Stimulated activated CD8-positive, alpha-beta memory T cell treated with anti-CD3 and anti-CD28 coated beads, Interleukin-4, amount 100 ng/mL, for 48 hours (primary cell): ENCODE measurements at places on chromosomes 13 and 19.

DNA sequence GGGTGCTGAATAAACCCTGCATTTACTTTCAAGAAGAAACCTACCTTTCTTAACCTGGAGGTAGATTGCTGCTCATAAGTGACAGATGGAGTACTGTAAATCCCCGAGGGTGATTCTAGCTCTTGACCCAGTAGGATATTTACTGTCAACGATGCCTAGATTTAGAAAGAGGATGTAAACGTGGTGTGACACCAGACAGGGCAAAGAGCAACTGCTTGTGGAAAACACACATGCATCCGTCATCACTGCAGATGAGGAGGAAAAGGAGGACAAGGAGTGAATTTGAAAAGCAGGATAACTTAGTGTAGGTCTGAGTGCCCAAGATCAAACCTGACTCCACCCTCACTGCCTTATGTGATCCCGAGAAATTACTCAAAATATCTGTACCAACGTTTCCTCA is 9.8 kb upstream of the CLN5 start:
- DNase-seq: no peak

DNA sequence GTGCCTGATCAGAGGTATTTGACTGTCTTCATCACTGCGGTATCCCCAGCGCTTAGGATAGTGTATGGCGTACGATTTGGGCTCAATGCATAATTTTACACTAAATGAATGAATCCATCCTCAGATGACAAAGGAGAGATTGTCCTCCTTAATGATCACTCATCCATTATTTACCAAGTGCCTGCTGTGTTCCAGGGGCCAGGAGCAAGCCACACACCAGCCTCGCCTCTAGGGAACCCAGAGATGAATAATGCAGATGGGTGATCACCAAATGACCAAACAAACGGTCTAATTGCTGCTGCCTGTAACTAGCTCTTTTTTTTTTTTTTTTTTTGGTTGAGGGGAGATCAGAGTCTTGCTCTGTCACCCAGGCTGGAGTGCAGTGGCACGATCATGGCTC is 5.9 kb upstream of the GPR32 start:
- no peak for DNase-seq

GRCh38 chr19:947707-948539 is 22.1 kb downstream of the ARID3A start:
- no peak for DNase-seq

- no peak for DNase-seq
Measured at GRCh38 chr13:49347650-49348385, 96.0 kb downstream of the CAB39L start.

GRCh38 chr19:40217934-40218890 is at the start of gene TTC9B:
Gene TTC9B, minus strand, starts transcription at chr19:40218384. Its CDS starts 3 bp downstream, at chr19:40218381.
- DNase-seq: peak; percentile 72

DNA sequence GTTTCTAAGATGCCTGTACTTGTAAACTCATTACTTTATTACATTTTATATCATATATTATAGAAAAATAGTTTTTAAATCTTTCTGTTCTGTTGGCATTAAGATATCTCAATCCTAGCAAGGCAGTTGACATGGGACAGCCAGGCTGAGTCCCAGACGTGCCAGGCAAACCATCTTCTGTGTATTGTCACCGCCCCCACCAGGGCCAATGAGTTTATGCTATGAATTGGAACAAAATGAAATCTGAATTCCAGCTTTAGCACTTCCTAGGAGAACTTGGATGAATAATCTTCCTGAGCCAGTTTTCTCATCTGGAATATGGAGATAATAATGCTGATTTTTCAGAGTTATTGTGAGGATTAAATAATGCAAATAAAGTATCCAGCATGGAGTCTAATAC is 79.9 kb upstream of the GSX1 start:
- no peak for DNase-seq

- peak; percentile 74 for DNase-seq
Measured at GRCh38 chr19:56076498-56076897, 44.6 kb downstream of the ZNF787 start.

DNA sequence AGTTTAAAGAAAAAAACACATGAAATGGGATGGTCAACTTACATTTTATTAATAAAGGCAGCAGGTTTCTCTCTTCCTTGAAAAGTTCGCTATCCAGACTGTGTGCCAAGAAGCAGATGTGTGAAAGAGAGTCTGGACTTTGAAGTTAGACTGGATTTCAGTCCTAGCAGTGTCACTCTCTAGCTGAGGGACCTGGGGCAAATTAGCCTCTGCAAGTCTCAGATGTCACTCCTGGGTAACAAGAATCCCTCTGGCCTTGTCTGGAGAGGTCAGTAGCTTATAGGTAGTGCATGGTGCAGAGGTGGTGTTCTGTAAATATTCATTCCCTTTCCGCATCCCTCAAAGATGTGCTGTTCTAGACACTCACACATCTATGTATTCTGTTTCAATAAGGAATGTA is 187.6 kb upstream of the RNF113B start:
- no peak for DNase-seq

GRCh38 chr13:109602356-109602755 is 184.0 kb downstream of the IRS2 start:
- DNase-seq: no peak

GRCh38 chr13:108967371-108967770 is 338.0 kb downstream of the MYO16 start:
- no peak for DNase-seq

GRCh38 chr13:93716623-93717022 is 490.0 kb downstream of the GPC6 start:
- DNase-seq: no peak
